Endothelial cell of coronary artery (primary cell): ENCODE measurements at places on chromosomes 7 and 10. TPM values are rescaled to one million over a fixed set of nuclear protein-coding genes. Genes with fewer than 3 reads are reported as not detected.

FOXI2 gene
- not detected in 2 replicates for total RNA-seq

MAT1A gene
- total RNA-seq, result not detected in 2 replicates

CAMK2G gene
- 27.2 and 28.5 TPM in 2 replicates for total RNA-seq

OR9A2 gene
- total RNA-seq, result not detected in 2 replicates

OR2F1 gene
- total RNA-seq, result not detected in 2 replicates

GRB10 gene
- 109 and 110 TPM in 2 replicates for total RNA-seq

GOT1 gene
- total RNA-seq, result 20.8 and 21.0 TPM in 2 replicates

SEMA4G gene
- total RNA-seq, result 0.63 and 0.94 TPM in 2 replicates

ZRANB1 gene
- 18.5 and 24.1 TPM in 2 replicates for total RNA-seq

NKX1-2 gene
- not detected in 2 replicates for total RNA-seq

KNDC1 gene
- total RNA-seq, result under 0.01 TPM in 1 of 2 replicates, not detected in the other

H2AZ2 gene
- 227 and 241 TPM in 2 replicates for total RNA-seq

AEBP1 gene
- 3.3 and 11.5 TPM in 2 replicates for total RNA-seq
